ENCODE measurements at places on chromosomes 7 and 10. TPM values are rescaled to one million over a fixed set of nuclear protein-coding genes. Genes with fewer than 3 reads are reported as not detected.
A peak's percentile ranks its signal among the peaks of the same experiment; 100 is the strongest.

ANKRD22 gene
- polyA plus RNA-seq = 0.80 TPM

BICC1 gene
- 0.04 TPM for polyA plus RNA-seq

MRLN gene
- polyA plus RNA-seq = not detected

TAS2R38 gene
- not detected for polyA plus RNA-seq

CNTNAP2 gene
- not detected for polyA plus RNA-seq

RAB11FIP2 gene
- 3.7 TPM for polyA plus RNA-seq

ITPRID1 gene
- not detected for polyA plus RNA-seq

ZNF722 gene
- not detected for polyA plus RNA-seq

POLR2J2 gene
- polyA plus RNA-seq = 14.0 TPM

UROS gene
- polyA plus RNA-seq = 96.6 TPM

SGPL1 gene
- 10.6 TPM for polyA plus RNA-seq

OGA gene
- polyA plus RNA-seq = 54.3 TPM

LIPJ gene
- polyA plus RNA-seq = 0.08 TPM

DGKB gene
- not detected for polyA plus RNA-seq

- H3K4me3 ChIP-seq = no peak overlapping the region
- no peak for DNase-seq
- H3K4me1 ChIP-seq = no peaks in the 10 kb centered on the region
- no peaks in the 10 kb centered on the region for H3K27me3 ChIP-seq
These were observed 73.5 kb upstream of the VIPR2 start for GRCh38 chr7:159218170-159218569.

- no peak overlapping the region for H3K4me3 ChIP-seq
- H3K36me3 ChIP-seq = no peaks in the 10 kb centered on the region
- H3K4me1 ChIP-seq = no peaks in the 10 kb centered on the region
- no peaks in the 10 kb centered on the region for H3K27me3 ChIP-seq
- no peak for DNase-seq
- H3K27ac ChIP-seq = no peak overlapping the region
These were observed 192.1 kb downstream of the WDR11 start for GRCh38 chr10:121043124-121043849.

DNA sequence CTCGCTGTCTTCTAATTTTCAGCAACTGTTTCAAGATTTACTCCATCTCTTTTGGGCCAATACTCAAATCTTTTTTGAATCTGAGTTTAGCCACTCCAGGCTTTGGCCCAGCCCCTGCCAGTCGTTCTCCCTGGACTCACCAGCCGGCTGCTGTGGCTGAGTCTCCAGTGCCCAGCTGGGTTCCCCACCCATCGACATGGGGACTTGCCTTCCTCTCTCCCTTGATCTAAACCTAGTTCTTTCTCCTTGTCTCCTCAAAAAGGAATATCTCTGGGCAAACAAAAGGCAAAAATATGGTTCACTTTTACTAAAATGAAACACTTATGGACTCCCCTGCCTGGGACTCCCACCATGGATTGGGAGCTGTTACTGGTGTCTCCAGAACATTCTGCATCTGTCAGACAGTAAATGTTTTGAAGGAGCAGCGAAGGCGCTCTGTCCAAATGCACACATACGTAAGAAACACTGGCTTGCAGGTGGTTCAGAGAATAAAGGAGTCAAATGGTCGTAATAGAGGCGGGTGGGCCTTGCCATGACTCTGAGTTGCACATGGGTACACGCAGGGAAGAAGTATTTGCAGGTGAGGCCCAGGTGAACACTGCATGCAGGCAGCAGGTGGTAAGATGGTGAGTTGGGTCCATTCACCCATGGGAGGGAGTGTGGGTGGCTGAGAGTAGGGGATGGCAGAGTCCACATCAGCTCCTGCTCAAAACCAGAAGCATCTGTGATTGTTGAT lies 35.5 kb upstream of the HABP2 start:
- H3K27ac ChIP-seq = no peak overlapping the region
- H3K36me3 ChIP-seq = no peaks in the 10 kb centered on the region
- no peaks in the 10 kb centered on the region for H3K4me1 ChIP-seq
- no peak for DNase-seq
- no peak overlapping the region for H3K4me3 ChIP-seq

DNA sequence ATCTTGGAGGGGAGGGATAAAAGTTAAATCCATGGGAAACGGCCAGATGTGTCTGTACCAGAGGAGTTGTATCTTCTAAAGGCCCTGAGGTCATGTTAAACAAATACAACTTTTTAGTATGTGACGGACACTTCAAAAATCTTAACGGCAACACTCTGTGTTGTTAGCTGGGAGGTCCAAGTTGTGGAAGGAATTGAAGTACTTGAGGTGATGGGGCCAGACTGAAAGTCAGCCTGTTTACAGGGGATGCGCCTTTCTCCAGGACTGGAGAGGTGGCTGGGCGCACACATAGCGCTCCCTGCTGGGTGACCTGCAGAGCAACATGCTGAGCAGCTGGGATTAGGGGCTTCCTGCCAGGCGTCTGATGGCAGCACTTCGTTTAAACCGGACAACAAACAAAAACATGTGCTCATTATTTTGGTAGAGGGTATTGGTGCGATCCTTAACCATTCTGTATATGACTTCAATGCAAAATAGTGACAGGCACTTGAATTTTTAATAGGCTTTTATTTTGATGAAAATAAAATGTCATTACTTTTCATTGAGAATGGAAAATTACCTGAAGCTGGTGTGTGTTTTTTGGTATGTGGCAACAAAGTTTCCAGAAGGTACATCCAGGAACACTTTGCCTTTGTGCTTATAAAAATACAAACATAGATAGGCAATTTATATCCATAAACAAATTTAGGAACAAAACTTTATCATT lies 198.2 kb downstream of the MLLT10 start:
- no peaks in the 10 kb centered on the region for H3K4me1 ChIP-seq
- DNase-seq = no peak
- H3K27ac ChIP-seq = no peak overlapping the region
- H3K36me3 ChIP-seq = peaks cover 8% of the 10 kb centered on the region
- H3K27me3 ChIP-seq = no peaks in the 10 kb centered on the region

GRCh38 chr10:79105150-79105739 lies 36.5 kb downstream of the ZMIZ1 start:
- no peaks in the 10 kb centered on the region for H3K27me3 ChIP-seq
- no peak overlapping the region for H3K4me3 ChIP-seq
- no peak overlapping the region for H3K27ac ChIP-seq
- no peak for DNase-seq
- peaks cover 19% of the 10 kb centered on the region for H3K4me1 ChIP-seq
- H3K36me3 ChIP-seq = no peaks in the 10 kb centered on the region

- H3K27me3 ChIP-seq = no peaks in the 10 kb centered on the region
- 0 out of 2 replicates have a peak, but pooled peaks cover 5% of the 10 kb centered on the region for H3K4me1 ChIP-seq
- peak within 1 kb of the TSS; percentile 80 for H3K4me3 ChIP-seq
- H3K36me3 ChIP-seq = no peaks in the 10 kb centered on the region
- peak within 1 kb of the TSS; percentile 93 for H3K27ac ChIP-seq
- DNase-seq = no peak
These were observed at the start of gene PAXIP1 for GRCh38 chr7:155003092-155003375. Gene PAXIP1 (minus strand): TSS chr7:155003124. CDS start chr7:155002929, 195 bp downstream.

DNA sequence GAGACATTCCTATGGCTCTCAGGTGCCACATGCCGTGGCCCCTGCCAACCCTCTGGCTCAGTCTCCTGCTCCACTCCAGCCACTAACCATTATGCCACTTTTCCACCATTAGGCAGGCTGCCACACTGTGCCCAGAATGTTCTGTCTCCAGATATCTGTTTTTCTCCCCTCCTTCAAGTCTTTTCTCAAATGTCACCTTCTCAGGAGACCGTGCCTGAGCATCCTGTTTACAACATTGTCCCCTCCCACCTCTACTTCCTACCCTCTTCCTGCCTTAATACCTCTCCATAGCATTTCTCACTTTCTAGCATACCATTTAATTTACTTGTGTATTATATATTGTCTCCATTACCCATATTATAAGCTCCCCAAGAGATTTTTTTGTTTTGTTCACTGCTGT lies 162.5 kb upstream of the LYZL2 start:
- H3K27ac ChIP-seq = no peak overlapping the region
- no peaks in the 10 kb centered on the region for H3K4me1 ChIP-seq
- H3K36me3 ChIP-seq = no peaks in the 10 kb centered on the region
- H3K4me3 ChIP-seq = no peak overlapping the region

- no peak overlapping the region for H3K4me3 ChIP-seq
- H3K4me1 ChIP-seq = no peaks in the 10 kb centered on the region
- H3K36me3 ChIP-seq = no peaks in the 10 kb centered on the region
- no peak overlapping the region for H3K27ac ChIP-seq
These were observed 41.9 kb downstream of the ADAMTS14 start for GRCh38 chr10:70714245-70714644.

GRCh38 chr7:143287339-143287934 lies 714 bp upstream of the CASP2 start:
- peaks cover 10% of the 10 kb centered on the region for H3K4me1 ChIP-seq
- no peaks in the 10 kb centered on the region for H3K27me3 ChIP-seq
- no peak overlapping the region for H3K27ac ChIP-seq
- H3K36me3 ChIP-seq = peaks cover 5% of the 10 kb centered on the region
- no peak for DNase-seq
- peak overlapping the region; percentile 47 for H3K4me3 ChIP-seq

DNA sequence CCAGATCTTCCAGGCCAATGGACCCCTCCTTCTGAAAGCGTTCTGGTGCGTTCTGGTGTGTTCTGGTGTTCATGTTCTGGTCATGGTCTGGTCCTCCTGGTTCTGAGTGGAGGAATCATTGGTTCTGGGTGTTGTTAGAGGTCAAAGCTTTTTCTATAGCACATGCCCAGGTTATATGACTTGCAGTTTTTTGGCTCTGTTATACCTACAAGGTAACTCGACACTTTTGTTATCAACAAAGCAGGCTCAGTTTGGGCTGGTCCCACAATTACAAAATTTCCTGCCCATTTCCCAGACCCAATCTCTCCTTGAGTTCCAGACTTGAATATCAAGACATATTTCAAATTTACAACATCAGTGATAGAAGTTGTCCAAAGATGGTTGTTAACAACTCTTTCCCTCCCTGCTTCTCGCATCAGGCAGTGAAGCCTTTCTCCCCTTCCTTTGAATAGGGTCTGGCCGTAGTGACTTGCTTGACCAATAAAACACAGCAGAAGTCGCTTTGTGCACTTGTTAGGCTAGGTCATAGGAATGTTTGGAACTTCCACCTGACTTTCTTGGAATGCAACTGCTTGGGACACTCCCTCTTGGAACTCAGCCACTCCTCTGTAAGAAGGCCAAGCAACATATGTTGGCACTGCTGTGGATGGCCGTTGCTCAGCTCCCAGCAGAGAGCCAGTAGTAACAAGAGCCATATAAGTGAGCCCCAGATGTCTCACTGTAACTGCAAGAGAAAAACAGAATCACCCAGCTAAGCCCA lies 83.1 kb upstream of the STEAP1B start:
- no peak for DNase-seq
- no peak overlapping the region for H3K27ac ChIP-seq
- H3K36me3 ChIP-seq = no peaks in the 10 kb centered on the region
- peaks cover 11% of the 10 kb centered on the region for H3K4me1 ChIP-seq
- H3K27me3 ChIP-seq = peaks cover 8% of the 10 kb centered on the region
- H3K4me3 ChIP-seq = no peak overlapping the region

DNA sequence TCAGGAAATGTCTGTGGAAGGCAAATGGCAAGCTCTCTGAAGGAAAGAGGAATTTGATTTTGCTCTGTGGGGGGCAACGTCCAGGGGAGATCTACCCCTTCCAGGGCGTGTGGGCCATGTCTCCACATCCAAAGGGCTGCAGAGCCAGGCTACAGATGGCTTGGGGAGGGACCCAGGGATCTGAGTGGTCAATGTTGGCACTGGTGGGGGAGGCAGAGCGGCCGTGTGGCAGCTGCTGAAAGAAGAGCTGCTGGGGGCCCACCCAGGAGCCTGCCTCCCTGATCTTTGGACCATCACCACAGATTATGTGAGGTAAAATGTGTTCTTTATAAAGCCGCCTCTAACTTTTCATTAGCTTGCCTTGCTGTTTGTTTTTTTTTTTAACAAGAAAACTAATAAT lies 144.1 kb downstream of the HERPUD2 start:
- no peaks in the 10 kb centered on the region for H3K4me1 ChIP-seq
- H3K36me3 ChIP-seq = no peaks in the 10 kb centered on the region

DNA sequence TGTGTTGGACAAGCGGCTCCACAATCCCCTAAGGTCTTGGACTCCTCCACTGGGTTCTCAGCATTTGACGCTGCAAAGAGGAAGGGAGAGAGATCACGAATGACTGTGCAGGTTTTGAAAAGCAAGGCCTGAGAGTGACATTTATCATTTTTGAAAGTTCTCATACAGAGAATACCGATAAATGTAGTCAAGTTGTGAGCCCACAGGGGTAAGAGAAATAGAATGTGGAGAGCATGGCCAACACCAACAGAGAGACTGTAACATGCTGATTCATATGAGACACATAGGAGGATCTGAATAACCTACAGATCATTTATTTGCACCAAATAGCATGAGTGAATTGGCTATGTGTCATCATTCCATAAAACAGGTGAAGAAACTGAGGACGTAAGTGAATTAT lies 230.5 kb upstream of the MBL2 start:
- H3K4me1 ChIP-seq = no peaks in the 10 kb centered on the region
- H3K27me3 ChIP-seq = no peaks in the 10 kb centered on the region
- no peak for DNase-seq
- H3K36me3 ChIP-seq = no peaks in the 10 kb centered on the region

- H3K27ac ChIP-seq = no peak overlapping the region
- DNase-seq = no peak
- no peaks in the 10 kb centered on the region for H3K27me3 ChIP-seq
- H3K36me3 ChIP-seq = no peaks in the 10 kb centered on the region
These were observed 105.0 kb downstream of the CUL2 start for GRCh38 chr10:34985146-34985545.

GRCh38 chr7:2475678-2476015 lies 551 bp downstream of the GRIFIN start:
- H3K4me3 ChIP-seq = no peak overlapping the region
- H3K27me3 ChIP-seq = no peaks in the 10 kb centered on the region
- no peaks in the 10 kb centered on the region for H3K4me1 ChIP-seq

GRCh38 chr7:99393355-99394187 lies 14.8 kb downstream of the PDAP1 start:
- H3K36me3 ChIP-seq = peaks cover 57% of the 10 kb centered on the region
- H3K27me3 ChIP-seq = no peaks in the 10 kb centered on the region
- H3K4me3 ChIP-seq = no peak overlapping the region
- no peak for DNase-seq

- no peak for DNase-seq
- no peaks in the 10 kb centered on the region for H3K27me3 ChIP-seq
- no peak overlapping the region for H3K4me3 ChIP-seq
- no peak overlapping the region for H3K27ac ChIP-seq
- H3K36me3 ChIP-seq = no peaks in the 10 kb centered on the region
- no peaks in the 10 kb centered on the region for H3K4me1 ChIP-seq
These were observed 319.3 kb upstream of the CACNA2D1 start for GRCh38 chr7:82762880-82763279.

DNA sequence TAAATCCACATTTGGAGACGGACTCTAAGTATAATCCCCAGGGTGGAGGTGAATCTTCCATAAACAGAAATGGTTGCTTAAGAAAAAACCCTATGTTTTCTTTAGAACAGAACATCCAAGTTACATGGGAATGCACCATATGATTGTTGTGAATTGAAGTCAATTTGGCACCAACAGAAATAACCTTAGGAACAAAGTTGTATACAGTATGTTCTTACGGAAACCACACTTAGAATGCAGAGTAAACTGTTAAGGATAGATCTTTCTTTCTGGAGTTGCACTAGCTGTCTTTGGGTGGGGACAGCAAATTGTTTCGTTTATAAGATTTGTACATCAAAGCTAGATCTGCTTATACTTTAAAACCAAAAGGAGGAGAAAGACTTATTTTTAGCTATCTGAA lies 316.4 kb downstream of the PTEN start:
- no peaks in the 10 kb centered on the region for H3K4me1 ChIP-seq
- no peak overlapping the region for H3K27ac ChIP-seq
- DNase-seq = no peak
- H3K36me3 ChIP-seq = no peaks in the 10 kb centered on the region
- H3K4me3 ChIP-seq = no peak overlapping the region
- H3K27me3 ChIP-seq = no peaks in the 10 kb centered on the region

GRCh38 chr7:111483078-111483477 lies 79.2 kb downstream of the IMMP2L start:
- H3K27me3 ChIP-seq = no peaks in the 10 kb centered on the region
- no peaks in the 10 kb centered on the region for H3K36me3 ChIP-seq
- no peak overlapping the region for H3K27ac ChIP-seq
- H3K4me1 ChIP-seq = no peaks in the 10 kb centered on the region
- no peak overlapping the region for H3K4me3 ChIP-seq

All from GM12878 (cell line).